Hypothalamus (tissue), 51 donors: ENCODE measurements at places on chromosomes 16 and 17.
A peak's percentile ranks its signal among the peaks of the same experiment; 100 is the strongest.

DNA sequence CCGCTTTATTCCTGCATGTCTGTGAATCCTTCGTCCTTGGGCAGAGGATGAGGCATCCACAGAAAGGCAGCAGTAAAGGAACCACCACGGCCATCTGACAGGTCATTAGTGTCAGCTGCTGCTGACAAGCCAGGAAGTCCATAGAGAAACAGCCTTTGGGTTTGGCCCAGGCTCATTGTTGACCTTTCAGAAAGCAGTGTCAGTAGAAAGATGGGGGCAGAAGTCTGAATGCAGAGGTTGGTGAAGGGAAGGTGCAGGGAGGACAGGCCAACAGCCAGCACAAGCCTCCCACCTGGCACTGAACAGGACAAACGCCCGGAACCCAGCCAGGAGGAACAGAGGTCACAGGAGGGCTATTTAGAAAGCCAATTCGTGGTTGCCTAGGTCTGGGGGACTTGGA, 105.8 kb downstream of the VAT1L start:
- DNase-seq = no peak

DNA sequence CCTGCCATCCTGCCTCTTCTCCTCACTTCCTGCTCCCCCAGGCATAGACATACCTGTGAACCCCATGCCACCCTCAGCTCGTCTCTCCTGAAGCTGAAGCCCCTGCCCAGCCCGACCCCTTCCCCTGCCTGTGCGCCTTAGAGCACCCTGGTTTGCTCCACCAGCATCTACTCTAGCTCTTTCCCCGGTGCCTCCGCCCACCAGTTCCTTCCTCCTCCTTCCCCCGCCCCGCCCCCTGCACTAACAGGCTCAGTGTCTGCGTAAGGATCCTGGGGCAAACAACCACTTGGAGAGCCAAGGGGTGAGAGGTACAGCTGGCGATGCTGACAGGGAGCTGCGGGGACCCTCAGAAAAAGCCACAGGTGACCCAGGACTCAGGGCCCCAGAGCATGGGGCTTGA, 1.9 kb downstream of the GPR142 start:
- no peak for DNase-seq

GRCh38 chr17:67095803-67096202, 51.4 kb downstream of the CACNG1 start:
- no peak for DNase-seq

- DNase-seq = no peak
Observed at GRCh38 chr16:21160276-21160675, 1.8 kb downstream of the LDAF1 start.

GRCh38 chr17:37608351-37609169, 658 bp downstream of the SYNRG start:
- peak; percentile 45 for DNase-seq

- no peak for DNase-seq
Observed at GRCh38 chr17:61451538-61452300, 503 bp upstream of the TBX4 start.

- DNase-seq = no peak
Observed at GRCh38 chr17:20271011-20271610, 196.2 kb downstream of the LGALS9B start.

- DNase-seq = no peak
Observed at GRCh38 chr16:60091529-60091928, 1357.4 kb upstream of the GOT2 start.

DNA sequence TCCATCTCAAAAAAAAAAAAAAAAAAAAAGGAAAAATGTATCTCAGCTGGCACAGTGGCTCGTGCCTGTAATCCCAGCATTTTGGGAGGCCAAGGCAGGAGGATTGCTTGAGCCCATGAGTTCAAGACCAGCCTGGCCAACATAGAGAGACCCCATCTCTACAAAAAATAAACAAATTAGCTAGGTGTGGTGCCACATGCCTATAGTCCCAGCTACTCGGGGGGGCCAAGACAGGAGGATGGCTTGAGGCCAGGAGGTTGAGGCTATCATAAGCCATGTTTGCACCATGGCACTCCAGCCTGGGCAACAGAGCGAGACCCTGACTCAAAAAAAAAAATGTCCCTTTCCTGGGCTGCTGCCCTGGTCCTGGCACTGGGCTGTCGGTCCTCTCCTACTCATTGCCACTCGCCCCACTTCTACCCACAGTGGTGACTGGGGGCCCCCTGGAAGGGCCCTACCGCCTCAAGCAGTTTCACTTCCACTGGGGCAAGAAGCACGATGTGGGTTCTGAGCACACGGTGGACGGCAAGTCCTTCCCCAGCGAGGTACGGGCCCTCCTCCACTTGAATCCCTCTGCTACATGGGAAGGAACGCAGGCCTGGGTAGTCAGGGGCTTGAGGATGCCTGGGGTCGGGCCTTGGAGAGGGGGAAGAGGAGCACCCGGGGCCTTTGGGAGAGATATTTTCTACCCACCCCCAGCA, 6.1 kb downstream of the CA7 start:
- DNase-seq = no peak

- no peak for DNase-seq
Observed at GRCh38 chr17:77869041-77869599, 89.4 kb upstream of the TNRC6C start.
